ENCODE measurements at places on chromosomes 3 and 15. TPM values are rescaled to one million over a fixed set of nuclear protein-coding genes. Genes with fewer than 3 reads are reported as not detected.

Gene SPTSSB
- not detected for total RNA-seq

Gene ZNF662
- not detected for total RNA-seq

Gene DUOX1
- not detected for total RNA-seq

Gene SCAANT1
- total RNA-seq = not detected

Gene TRIM69
- 24.7 TPM for total RNA-seq

Gene C15orf39
- total RNA-seq = 10.8 TPM

Gene SCN11A
- not detected for total RNA-seq

Gene NR1I2
- not detected for total RNA-seq

Gene LSAMP
- total RNA-seq = 5.9 TPM

Gene OSTN
- not detected for total RNA-seq

Gene POLQ
- 5.4 TPM for total RNA-seq

Data from H4 (cell line).